ENCODE measurements at places on chromosomes 1 and 21. TPM values are rescaled to one million over a fixed set of nuclear protein-coding genes. Genes with fewer than 3 reads are reported as not detected.

DNA sequence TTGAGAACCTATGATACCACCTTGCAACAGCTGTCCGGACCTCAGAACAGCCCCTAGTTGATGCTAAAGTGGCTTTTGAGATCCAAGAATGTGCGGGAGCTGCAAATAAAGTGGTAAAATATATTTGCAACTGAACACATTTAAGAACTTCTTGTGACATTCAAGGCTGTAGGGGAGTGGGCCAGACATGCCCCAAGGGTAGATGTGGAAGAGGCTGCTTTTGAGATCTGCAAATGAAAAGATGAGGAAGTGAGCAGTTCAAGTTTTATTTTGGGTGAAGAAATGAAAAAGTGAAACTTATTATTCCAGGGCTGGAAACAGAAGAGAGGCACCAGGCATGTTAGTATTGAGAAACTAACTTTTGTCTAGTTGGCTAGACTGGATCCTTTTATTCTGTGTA, 359.5 kb upstream of the PLXNA2 start:
- no peak for DNase-seq

- no peak for DNase-seq
Measured at GRCh38 chr1:58231204-58231603, 315.3 kb downstream of the OMA1 start.

- no peak for DNase-seq
Measured at GRCh38 chr1:13550663-13551062, 33.0 kb upstream of the PDPN start.

DNA sequence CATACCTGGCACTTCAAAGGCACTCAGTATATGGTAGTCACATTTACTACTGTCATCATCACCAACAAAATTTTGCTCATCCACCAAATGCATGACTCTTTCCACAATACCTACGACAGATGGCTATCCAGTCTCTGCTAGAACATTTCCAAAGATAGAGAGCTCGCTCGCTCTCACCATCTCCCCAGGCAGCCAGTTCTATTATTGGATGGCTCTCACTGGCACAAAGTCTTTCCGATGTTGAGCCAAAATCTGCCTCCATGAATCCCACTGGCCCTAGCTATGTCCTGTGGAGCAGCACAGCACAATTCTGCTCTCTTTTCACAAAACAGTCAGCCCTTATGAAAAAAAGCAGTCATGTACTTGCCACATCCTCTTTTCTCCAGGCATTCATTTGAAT, 102.1 kb downstream of the DAB1 start:
- DNase-seq: no peak

DNA sequence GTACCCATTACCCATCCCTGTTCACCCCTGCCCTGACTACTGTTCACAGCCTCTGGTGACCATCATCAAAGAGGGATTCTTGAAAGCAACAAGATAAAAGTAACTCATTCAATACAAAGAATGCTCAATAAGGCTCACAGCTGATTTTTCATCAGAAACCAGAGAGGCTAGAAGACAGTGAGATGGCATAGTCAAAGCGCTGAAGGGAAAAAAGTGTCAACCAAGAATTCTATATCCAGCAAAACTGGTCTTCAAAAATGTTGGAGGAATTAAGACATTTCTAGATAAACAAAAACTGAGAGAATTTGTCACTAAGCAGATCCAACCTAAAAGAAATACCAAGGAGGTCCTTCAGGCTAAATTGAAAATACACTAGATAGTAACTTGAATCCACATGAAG, 27.1 kb downstream of the CSF1 start:
- no peak for DNase-seq

GRCh38 chr21:16181018-16181417, 451.2 kb downstream of the USP25 start:
- no peak for DNase-seq

DNA sequence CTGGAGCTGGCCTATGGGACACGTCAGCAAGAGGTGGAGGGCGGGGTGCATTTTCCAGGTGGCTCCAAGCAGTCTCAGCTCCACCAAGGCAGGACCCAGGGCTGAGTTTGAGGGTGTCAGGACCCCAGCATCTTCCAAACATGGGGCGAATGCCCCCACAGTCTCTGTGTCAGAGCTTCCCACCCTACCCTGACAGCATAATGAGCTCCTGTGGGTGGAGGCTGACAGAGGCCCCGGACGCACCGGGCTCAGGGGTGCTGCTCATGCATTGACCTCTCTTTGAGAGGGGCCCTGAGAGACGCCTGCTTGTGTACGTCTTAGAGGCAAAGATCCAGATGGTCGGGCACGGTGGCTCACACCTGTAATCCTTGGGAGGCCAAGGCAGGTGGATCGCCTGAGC, 37.2 kb downstream of the SLC2A7 start:
- DNase-seq: no peak

- DNase-seq: no peak
Measured at GRCh38 chr1:69494221-69494620, 73.5 kb upstream of the LRRC7 start.

- DNase-seq: no peak
Measured at GRCh38 chr1:212982430-212983152, 32.2 kb downstream of the VASH2 start.

- no peak for DNase-seq
Measured at GRCh38 chr21:42739061-42739931, 85.9 kb downstream of the PDE9A start.

- DNase-seq: no peak
Measured at GRCh38 chr1:3836421-3836820, 20.6 kb downstream of the CEP104 start.

GRCh38 chr1:81439046-81439823, 361.5 kb upstream of the ADGRL2 start:
- DNase-seq: no peak

DNA sequence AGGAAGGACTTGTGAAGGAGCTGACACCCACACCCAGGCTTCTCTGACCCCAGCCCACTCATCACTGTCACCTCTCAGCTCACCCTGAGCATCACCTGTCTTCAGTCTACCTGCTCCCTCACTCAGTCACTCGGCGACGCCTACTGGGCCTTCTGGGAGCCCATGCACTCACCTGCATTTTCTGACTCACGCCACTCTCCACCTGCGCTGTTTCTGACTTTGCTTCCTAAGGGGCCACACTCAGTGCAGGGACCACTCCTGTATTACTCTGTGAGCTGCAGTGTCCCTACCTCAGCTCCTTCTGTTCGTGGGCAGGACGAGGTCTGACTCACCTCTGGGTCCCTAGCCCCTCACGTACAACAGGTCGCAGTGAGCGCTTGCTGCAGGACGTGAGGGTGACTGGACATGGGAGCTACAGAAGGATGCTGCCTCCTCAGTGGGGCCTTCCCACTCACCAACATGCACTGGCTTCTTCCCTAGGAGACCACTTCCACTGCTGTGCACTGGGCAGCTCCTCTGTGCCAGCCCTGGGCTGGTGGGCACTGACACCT, 102.3 kb downstream of the GLIS1 start:
- peak; percentile 25 for DNase-seq

The STYXL2 gene
- total RNA-seq: 127 TPM

The PLEKHN1 gene
- total RNA-seq: not detected

The CACNA1S gene
- not detected for total RNA-seq

All from Right ventricle myocardium inferior (tissue), 1 donor.